Stimulated activated CD8-positive, alpha-beta memory T cell treated with anti-CD3 and anti-CD28 coated beads, Interleukin-4, amount 100 ng/mL, for 4 hours (primary cell): ENCODE measurements at places on chromosomes 2 and 18.
A peak's percentile ranks its signal among the peaks of the same experiment; 100 is the strongest.

- no peak for DNase-seq
Measured at GRCh38 chr2:229620289-229620688, 94.1 kb downstream of the DNER start.

GRCh38 chr2:135050132-135050531 is 2.0 kb upstream of the RAB3GAP1 start:
- no peak for DNase-seq

GRCh38 chr18:25299426-25300300 is 52.3 kb downstream of the ZNF521 start:
- no peak for DNase-seq

GRCh38 chr2:58620093-58620492 is 379.0 kb upstream of the FANCL start:
- DNase-seq = no peak

DNA sequence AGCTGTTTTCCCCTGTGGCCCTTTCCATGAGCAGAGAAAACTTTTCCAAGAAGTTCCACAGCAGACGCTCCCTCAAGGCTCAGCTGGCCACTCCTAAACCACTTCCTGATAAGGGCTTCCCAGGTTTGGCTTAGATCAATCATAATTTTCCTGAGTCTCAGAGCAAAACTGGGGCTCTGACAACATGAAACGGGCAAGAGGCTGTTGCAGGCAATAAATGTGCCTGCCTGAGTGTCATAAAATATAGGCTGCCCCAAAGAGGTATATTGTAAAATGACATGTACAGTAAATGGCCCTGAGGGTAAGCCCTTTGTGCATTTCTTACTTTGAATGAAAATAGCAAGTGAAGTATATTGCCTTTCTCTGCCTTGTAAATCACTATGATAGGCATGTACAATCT is 105.6 kb upstream of the UXS1 start:
- DNase-seq = no peak

GRCh38 chr2:239282448-239283287 is 118.2 kb downstream of the HDAC4 start:
- no peak for DNase-seq

- DNase-seq = no peak
Measured at GRCh38 chr2:235968616-235969324, 199.4 kb downstream of the GBX2 start.

DNA sequence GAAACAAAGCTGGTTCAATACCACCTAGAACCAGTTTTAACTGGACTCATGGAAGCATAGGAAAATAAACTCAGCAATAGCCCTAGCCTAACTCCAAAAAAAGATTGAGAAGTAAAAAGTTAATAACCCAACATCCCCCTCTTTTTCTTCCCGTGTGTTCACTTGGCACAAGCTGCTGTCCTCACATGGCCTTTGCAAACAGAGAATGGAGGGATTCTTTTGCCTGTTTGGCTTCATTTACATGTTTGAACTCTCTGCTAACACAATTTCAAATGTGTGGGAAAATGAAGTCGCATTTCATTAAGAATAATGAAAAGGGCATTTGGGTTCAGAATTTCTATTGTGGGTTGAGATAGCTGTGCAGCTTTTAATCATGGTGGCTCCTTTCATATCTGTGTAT is 589.2 kb upstream of the LRRTM1 start:
- DNase-seq = no peak

- no peak for DNase-seq
Measured at GRCh38 chr2:113831161-113831560, 58.7 kb upstream of the ACTR3 start.

DNA sequence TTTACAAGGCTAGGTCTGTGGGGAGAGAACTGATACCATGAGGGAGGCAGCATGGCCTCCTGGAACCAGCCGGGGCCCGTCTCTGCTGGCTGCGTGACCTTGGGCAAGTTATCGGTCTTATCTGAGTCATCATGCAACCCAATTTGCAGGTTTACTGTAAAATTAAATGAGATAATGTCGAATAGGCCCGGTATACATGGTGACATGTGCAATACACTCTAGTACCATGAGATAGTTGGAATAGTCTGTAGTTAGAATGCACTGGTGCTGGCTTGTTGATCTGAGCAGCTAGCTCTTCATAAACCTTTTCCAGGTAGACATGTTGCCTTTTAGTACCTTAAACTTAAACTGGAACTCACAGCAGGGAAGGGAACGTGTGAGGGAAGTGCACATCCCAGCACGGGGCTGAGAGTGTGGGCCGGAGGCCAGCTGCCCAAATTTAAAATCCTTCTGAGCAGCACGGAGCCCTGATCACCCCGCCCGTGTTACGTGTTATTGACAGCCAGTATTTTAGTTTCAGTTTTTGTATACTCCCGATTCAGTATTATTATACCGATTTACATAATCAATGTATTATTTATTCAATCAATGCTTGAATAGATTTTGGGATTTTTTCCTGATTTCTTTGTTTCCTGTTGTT is 72.4 kb upstream of the HS6ST1 start:
- no peak for DNase-seq

- DNase-seq = peak; percentile 32
Measured at GRCh38 chr2:171160119-171160955, at the start of gene TLK1. Gene TLK1, minus strand, starts transcription at chr2:171160893. Its CDS starts 465 bp downstream, at chr2:171160428.
